ENCODE measurements at places on chromosomes 1 and 21. TPM values are rescaled to one million over a fixed set of nuclear protein-coding genes. Genes with fewer than 3 reads are reported as not detected.

- peaks cover 21% of the 10 kb centered on the region for H3K27me3 ChIP-seq
- H3K4me3 ChIP-seq = no peak overlapping the region
- H3K36me3 ChIP-seq = no peaks in the 10 kb centered on the region
- no peaks in the 10 kb centered on the region for H3K4me1 ChIP-seq
- DNase-seq = no peak
These were observed 17.1 kb upstream of the CCDC190 start for GRCh38 chr1:162878000-162878596.

GRCh38 chr1:192045131-192045530 lies 113.1 kb upstream of the RGS18 start:
- H3K27ac ChIP-seq = no peak overlapping the region
- no peak for DNase-seq
- no peaks in the 10 kb centered on the region for H3K4me1 ChIP-seq
- no peak overlapping the region for H3K4me3 ChIP-seq

DNA sequence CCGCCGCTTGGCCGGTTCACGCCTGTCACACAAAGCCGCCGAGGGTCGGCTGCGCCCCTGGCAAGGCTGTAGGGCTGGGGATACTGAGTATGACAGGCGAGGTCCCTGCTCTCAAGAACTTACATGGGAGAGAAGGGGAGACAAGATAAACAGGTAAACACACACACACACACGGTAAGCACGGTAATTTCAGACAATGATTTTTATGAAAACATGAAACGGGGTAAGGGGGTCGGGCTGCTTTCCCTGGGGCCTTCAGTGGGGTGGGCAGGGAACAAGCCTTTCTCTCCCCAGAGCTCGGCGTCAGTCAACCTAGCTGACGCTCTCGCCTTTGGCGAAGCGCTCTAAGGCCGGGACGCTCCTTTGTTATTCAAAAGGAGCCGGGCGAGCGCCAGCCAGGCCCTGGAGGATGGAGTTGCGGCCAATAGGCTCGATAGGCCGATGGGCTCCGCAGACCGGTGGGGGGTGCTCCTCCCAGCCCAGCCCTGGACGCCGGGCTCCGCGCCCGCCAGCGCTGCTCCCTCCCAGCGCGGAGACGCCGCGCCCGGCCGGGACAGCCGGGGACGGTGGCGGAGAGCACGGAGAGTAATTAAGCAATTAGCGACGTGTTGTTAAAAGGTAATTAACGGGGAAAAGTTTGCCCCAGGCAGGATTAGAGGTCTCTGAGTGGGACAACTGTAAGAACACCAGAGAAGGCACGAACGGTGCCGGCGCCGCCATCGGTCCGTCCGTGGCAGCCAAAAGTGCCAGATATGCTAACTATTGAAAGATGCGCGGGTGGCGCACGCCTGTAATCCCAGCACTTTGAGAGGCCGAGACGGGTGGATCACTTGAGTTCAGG lies 950 bp upstream of the INKA2 start:
- peak overlapping the region; percentile 14 for H3K27ac ChIP-seq
- H3K36me3 ChIP-seq = no peaks in the 10 kb centered on the region
- peaks cover 2% of the 10 kb centered on the region for H3K27me3 ChIP-seq
- peaks cover 18% of the 10 kb centered on the region for H3K4me1 ChIP-seq
- DNase-seq = peak; percentile 40
- peak overlapping the region; percentile 92 for H3K4me3 ChIP-seq

DNA sequence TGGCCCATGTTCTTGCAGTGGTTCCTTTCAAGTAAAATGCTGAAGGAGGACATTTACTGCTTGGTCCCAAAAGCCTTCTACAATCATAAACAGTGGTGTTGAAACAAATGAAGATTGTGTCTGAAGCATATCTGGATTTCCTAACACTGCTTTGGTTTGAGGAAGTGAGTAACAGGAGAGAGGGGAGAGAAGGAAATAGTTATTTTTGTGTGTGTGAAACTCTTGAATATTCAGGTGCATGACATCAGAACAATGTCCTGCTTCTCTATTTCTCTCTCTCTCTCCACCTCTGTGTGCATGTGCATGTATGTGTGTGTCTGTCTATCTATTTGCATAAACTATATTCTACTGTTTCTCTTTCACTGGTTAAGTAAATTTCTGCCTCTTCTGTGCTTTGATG lies 61.4 kb upstream of the TNFSF18 start:
- peaks cover 39% of the 10 kb centered on the region for H3K4me1 ChIP-seq
- H3K36me3 ChIP-seq = peaks cover 2% of the 10 kb centered on the region
- no peaks in the 10 kb centered on the region for H3K27me3 ChIP-seq
- DNase-seq = no peak
- H3K4me3 ChIP-seq = peak overlapping the region; percentile 8
- peak overlapping the region; percentile 46 for H3K27ac ChIP-seq

The GPR161 gene
- 0.32 TPM for total RNA-seq

The CHD5 gene
- 0.49 TPM for total RNA-seq

The ZBTB8A gene
- total RNA-seq = 0.11 TPM
